Right ventricle myocardium inferior (tissue), 1 donor: ENCODE measurements at places on chromosomes 7 and 10. TPM values are rescaled to one million over a fixed set of nuclear protein-coding genes. Genes with fewer than 3 reads are reported as not detected.
A peak's percentile ranks its signal among the peaks of the same experiment; 100 is the strongest.

Gene SNCG
- 24.7 TPM for total RNA-seq

Gene FOXI2
- not detected for total RNA-seq

Gene LSM5
- 39.2 TPM for total RNA-seq

Gene CNTNAP2
- 0.65 TPM for total RNA-seq

Gene OR6B1
- total RNA-seq: not detected

Gene NCAPG2
- 6.4 TPM for total RNA-seq

Gene WDR86
- 0.41 TPM for total RNA-seq

Gene CD36
- total RNA-seq: 1,230 TPM

DNA sequence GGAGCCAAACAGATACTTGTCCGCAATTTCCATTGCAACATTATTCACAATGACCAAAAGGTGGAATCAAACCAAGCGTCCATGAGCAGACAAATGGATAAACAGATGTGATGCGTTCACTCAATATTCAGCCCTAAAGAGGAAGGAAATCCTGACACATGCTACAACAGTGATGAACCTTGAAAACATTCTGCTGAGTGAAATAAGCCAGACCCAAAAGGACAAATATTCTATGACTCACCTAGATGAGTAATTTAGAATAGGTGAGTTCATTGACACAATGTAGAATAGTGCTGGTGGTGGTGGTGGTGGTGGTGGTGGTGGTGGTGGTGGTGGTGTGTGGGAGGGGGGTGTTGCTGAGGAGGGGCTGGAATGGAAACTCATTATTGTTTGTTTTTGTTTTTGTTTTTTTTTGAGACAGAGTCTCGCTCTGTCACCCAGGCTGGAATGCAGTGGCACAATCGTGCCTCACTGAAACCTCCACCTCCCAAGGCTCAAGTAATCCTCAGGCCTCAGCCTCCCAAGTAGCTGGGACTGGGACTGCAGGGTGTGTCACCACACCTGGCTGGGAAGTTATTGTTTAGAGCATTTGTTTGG, 28.6 kb downstream of the SMKR1 start:
- DNase-seq: no peak

DNA sequence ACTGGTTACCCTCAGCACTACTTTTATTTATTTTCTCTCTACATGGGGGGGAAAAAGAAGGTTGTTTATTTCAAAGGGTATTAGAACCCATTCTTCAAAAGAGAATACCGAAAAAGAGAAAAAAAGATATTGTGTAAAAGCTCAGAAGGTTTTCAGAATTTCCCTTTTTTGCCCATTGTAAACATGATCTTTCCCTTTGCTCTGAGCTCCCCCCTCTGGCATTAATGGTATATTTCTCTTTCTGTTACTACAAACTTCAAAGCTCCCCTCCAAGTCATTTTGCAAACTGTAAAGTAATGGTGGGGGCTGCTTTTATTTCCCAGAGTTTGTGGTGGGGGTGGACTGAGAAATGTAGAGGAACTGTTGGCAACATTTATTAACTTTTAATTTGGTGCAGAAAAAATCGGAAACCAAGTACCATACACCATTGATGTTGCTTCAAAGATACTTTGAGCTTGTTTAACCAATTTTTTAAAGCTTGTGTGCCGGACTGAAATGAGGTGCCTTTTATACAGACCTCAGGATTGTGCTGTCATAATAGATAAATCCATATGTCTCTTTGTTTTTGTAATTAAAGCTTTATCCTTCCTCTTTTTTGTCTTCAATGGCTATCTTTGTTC, 181.5 kb downstream of the EXOC4 start:
- no peak for DNase-seq

GRCh38 chr10:44397476-44398225, 12.8 kb upstream of the CXCL12 start:
- DNase-seq: no peak

- no peak for DNase-seq
Measured at GRCh38 chr10:85609509-85609908, 757.1 kb downstream of the GRID1 start.

DNA sequence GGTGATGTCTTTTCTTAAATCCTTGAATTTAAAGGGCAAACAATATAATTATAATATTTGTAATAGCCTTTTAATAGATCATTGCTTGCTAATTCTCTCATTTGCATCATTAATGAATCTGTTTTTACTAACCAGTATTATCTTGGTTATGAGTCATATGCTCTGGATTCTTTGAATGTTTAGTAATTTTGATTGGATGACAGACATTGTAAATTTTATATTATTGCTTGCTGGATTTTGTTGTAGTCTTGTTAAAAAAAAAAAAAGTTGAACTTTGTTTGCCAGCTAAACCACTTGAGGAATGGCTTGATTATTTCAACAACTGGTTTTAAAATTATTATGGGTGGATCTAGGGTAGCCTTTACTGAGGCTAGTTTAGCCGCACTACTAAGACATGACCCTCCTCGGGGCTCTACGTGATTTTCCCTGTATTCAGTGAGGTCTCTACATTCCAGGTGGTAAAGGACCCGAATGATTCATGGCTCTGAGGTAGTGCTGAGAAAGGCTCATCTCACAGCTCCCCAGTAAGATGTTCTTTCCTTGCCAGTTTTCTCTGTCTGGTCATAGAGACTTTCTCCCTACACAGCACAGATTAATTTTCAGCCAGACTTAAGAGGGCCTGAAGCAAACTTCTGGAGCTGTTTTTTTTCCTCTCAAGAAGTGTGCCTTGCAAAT, 8.5 kb downstream of the C10orf90 start:
- DNase-seq: no peak

DNA sequence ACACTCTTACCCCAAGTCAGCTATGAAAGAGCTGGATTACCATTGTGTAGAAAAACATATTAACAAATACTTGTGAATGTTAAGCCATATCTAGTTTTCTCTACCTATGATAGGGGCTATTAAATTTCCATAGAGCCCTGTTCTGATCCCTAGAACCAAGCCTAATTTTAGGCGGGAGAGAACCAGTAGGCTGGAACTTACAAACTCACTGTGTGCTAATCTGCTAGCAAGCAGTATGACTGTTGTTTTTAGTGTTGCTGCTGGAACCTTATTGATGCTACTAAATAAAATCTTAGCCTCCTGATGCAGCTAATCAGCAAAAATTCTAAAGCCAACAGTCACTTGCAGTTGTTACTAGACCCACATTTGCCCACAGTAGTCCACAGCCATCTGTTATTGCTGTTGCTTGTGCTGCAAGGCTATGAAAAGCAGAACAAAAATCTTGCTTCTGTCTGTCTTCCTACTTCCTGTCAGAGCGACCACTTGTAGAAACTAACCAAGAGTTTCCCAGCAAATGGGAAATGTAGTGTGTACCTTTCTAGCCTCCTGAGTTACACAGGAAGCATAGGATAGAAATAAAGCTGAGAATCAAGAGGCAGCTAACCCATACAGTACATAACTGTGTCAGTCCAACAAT, 368.4 kb downstream of the ARL4A start:
- no peak for DNase-seq

DNA sequence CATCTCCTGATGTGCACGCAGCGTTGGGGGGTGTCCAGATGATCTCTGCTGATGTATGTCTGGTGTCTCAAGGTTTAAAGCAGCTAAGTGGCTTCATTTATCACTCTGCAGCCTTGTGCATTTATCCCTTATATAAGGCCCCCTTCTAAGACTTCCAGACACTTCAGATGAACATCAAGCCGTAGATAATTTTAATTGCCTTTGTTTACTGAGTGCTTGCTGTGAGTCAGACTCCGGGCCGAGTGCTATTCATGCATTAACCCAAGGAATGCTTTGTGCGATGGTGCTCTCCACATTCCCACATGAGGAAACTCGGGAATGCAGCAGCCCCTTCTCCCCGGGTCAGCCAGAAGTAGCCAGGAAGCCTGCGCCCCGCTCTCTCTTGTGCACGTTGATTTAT, 328.6 kb upstream of the COBL start:
- no peak for DNase-seq

- no peak for DNase-seq
Measured at GRCh38 chr7:131385039-131385605, 57.4 kb downstream of the MKLN1 start.

GRCh38 chr7:34451183-34451582, 206.8 kb upstream of the NPSR1 start:
- DNase-seq: no peak

GRCh38 chr7:131231381-131232220, 96.1 kb upstream of the MKLN1 start:
- DNase-seq: peak; percentile 74

DNA sequence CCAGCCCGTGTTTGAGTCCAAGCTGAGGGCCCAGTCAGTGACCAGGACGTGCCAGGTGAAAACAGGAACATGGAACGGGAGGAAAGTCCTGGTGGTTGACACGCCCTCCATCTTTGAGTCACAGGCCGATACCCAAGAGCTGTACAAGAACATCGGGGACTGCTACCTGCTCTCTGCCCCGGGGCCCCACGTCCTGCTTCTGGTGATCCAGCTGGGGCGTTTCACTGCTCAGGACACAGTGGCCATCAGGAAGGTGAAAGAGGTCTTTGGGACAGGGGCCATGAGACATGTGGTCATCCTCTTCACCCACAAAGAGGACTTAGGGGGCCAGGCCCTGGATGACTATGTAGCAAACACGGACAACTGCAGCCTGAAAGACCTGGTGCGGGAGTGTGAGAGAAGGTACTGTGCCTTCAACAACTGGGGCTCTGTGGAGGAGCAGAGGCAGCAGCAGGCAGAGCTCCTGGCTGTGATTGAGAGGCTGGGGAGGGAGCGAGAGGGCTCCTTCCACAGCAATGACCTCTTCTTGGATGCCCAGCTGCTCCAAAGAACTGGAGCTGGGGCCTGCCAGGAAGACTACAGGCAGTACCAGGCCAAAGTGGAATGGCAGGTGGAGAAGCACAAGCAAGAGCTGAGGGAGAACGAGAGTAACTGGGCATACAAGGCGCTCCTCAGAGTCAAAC, 5.2 kb downstream of the GIMAP5 start:
- DNase-seq: no peak

DNA sequence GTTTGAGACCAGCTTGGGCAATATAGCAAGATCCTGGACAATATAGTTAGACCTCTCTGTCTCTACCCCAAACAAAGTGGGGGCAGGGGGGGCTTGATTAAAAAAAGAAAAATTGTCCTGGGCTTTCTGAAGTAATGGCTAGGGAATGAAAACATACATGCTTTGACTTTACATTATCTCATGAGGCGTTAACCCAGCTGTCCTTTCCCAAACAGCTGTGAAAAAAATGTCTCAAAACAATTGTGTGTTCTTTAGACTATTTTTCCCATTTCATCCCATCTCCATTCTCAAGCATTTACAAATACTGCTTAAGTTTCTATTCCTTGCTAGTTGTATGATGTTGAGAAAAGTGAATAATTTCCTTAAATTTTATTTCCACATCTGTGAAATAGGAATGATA, 27.0 kb upstream of the CDK13 start:
- DNase-seq: no peak

- no peak for DNase-seq
Measured at GRCh38 chr7:94975336-94975735, 67.9 kb downstream of the PPP1R9A start.

- no peak for DNase-seq
Measured at GRCh38 chr10:109317746-109318366, 605.5 kb downstream of the XPNPEP1 start.

DNA sequence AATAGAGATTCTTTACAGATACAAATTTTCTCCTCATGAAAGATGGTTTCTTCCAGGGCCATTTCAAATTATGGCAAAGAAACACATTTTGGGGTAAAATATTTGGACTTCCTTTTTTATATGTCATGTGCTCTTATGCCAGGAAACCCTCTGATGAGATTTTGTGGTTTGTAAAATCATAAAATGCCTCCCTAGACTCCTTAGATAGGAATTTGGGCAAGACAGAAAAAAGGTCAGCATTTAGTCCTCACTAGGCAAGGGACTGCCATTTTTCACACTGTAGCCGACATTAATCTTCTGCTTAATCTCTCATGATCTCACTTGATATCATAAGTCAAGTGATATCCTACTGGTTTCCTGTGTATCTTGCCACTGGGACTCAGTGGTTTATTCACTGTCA, 286.4 kb downstream of the ARHGAP12 start:
- DNase-seq: no peak

- no peak for DNase-seq
Measured at GRCh38 chr7:77409739-77410547, 6.2 kb downstream of the GSAP start.

- peak; percentile 81 for DNase-seq
Measured at GRCh38 chr7:134593530-134594392, 44.9 kb downstream of the AKR1B15 start.

DNA sequence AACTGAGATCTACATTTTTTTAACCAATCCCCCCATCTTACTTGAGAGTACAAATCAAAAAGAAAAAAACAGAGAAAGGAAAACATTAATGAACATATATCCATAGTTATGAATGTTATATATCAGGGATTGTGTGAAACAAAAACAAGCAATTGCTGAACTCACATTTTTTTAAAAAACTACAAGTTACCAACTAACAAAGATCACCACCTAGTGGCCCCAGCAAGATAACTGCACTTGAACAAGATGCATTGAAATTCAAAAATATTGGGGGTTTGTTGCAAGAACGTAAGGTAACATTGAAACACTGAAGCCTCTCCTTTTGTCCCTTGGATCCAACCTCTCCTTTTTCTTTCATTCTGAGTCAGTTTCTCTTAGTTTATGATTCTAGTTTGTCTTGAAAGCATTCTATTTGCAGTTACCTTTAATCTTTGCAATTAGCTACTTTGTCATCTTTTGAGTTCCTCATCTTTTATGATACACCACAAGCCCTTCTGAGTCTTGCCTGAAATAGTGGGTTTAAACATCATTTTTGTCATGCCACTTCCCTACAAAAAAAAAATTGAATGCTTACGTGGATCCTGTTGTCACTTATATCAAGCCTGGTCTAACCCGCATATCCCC, 87.3 kb upstream of the TES start:
- no peak for DNase-seq

DNA sequence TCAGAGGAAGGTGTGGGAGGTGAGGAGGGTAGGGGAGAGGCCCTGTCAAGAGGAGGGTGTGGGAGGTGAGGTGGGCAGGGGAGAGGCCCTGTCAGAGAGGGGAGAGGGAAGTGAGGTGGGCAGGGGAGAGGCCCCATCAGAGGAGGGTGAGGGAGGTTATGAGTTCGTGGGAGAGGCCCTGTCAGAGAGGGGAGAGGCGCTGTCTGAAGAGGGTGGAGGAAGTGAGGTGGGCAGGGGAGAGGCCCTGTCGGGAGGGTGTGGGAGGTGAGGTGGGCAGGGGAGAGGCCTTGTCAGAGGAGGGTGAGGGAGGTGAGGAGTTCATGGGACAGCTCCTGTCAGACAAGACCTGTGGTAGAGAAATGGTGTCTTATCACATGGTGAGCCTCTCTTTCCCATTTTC, 74.4 kb downstream of the INPP5A start:
- no peak for DNase-seq
